ENCODE measurements at places on chromosomes 11 and 22.

GRCh38 chr11:131748151-131749050 lies 378.0 kb downstream of the NTM start:
- peak; percentile 61 for DNase-seq

DNA sequence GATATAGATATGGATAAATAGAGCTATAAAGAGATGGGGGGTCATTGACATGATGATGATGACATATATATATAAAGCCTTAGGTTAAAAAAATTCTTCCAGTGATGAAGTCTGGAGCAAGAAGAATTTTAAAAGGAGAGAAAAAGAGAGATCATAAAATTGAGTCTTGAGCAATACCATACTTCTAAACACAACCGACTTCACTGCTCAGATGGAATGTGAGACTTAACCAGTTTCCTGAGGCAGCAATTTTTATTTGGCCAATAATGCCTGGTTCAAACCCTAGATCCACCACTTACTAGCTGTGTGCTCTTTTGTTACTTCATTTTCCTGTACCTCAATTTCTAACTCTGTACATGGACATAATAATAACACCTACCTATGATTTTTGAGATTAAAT lies 229.5 kb downstream of the TTC28 start:
- DNase-seq, result no peak

GRCh38 chr11:134951305-134951700 lies 539.3 kb upstream of the B3GAT1 start:
- no peak for DNase-seq

DNA sequence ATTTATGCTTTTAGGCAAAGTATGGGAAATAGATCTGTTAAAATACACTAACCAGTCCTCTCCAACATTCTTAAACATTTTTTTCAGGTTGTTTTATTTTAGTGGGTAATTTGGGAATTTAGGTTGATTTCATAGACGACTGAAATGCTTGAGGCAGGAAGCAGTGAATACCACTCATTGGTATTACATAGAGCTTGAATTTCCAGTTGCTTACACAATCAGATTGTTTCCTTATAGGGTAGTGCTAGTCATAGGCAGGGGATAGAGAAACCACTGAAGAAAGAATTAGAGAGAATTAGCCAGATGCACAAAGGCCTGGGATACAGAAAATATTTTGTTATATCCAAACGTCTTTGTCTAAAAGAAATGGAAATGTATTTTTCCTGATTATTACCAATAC lies 23.9 kb upstream of the LYVE1 start:
- peak; percentile 82 for DNase-seq

DNA sequence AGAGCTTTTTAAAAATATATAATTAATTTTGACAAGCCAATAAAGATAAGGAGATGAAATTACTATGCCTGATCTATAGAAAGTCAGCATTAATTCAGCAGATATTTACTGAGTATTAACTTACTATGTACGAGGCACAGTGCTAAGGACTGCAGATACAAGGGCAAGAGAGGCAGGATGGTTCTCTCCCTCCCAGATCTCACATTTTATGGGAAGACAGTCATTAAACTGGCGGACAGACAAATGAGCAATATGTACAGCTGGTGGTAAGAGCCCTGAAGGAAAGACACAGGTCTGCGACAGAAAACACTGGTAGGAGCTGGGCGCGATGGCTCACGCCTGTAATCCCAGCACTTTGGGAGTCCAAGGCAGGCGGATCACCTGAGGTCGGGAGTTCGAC lies 36.8 kb downstream of the MCHR1 start:
- no peak for DNase-seq

DNA sequence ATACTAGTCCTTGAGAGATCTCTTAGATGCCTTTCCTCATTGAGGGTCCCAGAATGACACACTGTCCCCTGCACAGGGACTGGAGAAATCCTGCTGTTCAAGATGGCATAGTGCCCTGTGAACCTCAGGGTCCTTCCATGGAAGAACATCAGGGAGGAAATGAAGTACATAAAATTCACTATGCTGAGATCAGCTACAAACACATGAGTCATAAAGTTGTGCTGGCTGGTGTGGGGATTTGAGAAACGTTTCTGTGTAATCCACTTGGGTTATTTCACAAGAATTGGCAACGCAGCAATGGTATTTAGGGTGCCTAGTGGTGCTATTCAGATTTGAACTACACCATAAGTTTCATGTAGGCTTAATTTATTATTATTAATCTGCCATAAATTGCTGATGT lies 174.4 kb downstream of the MAML2 start:
- peak; percentile 88 for DNase-seq
